ENCODE measurements at places on chromosomes 7 and 10.
A peak's percentile ranks its signal among the peaks of the same experiment; 100 is the strongest.

- no peak for DNase-seq
These were observed 130.8 kb downstream of the ZNF467 start for GRCh38 chr7:149642589-149642988.

- no peak for DNase-seq
These were observed 165.8 kb downstream of the LRRC4 start for GRCh38 chr7:127865466-127865865.

GRCh38 chr7:128661446-128661845, 10.6 kb upstream of the GARIN1A start:
- DNase-seq, result no peak

GRCh38 chr10:118508863-118509262, 86.6 kb downstream of the PRLHR start:
- no peak for DNase-seq

DNA sequence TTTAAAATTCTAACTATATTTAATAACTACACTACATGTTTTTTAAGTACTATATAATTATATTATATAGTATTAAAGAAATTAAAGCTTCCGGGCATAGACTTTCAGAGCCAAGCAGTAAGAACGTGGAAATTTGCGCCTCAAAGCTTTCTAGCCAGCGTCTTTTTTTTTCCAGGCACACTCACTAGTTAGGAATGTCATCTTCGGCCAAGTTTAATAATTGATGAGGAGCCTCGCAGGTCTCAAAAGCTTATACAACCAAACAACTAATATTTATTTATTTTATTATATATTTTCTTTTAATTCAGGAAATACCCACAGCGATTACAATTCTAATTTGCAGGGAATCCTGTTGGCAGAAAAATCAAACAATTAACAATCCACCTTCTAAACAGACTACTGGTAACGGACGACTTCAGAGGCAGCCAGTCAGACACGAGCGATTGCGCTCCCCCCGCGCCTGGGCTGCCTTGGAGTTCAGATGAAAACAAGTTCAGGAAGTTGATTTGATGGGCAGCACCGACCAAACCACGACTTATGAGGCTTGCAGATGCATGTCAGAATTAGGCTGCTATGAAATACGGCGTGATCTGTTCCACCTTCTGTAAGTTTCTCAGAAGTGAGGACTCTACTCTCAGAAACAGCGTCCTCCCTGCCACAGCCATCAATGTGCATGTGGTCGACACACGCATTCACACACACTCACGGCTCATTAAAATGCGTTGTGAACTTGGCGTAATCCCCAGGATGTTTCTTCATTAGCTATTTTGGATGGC, 431.8 kb upstream of the MGMT start:
- DNase-seq, result peak; percentile 15

- DNase-seq, result no peak
These were observed 146.5 kb downstream of the FANK1 start for GRCh38 chr10:126042906-126043305.

DNA sequence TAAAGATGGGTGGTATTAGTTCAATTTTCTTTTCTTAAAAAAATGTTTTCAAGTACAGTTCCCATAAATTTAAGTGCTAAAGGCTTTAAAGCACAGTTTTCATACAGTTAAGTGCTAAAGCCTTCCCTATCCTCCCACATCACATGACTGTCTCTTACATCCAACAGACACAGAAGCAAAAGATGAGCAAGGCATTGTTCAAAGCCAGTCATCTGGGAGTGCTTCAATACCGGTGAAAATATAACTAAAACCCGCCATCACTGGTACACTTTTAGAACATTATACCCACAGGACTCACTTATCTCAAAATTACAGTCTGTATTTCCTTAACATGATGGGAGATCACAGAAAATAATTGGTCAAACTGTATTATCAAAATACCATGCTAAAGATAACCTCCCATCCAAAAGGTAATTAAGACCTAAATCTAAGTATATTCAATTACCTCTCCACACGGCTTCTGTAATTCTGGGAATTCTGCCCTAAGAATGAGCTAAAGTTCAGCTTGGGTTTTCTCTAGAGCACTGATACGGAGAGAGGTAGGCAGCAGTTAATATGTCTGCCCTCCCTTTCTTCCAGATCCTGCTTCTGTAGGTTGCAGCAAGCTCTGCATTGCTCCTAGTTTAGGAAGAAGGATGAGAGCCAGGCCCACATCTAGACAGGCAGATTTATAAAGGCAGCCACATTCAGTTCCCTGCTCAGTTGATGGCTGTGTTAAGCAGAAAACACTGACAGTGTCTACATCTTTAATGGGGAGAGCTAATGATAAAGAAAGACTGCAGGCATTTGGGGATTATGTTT, 474.8 kb upstream of the PFKP start:
- no peak for DNase-seq

GRCh38 chr7:8785081-8785480, 351.7 kb downstream of the NXPH1 start:
- DNase-seq, result no peak

- DNase-seq, result no peak
These were observed 19.8 kb downstream of the ACBD7 start for GRCh38 chr10:15068802-15069201.

GRCh38 chr10:43846968-43847367, 198.3 kb upstream of the ZNF32 start:
- no peak for DNase-seq

- DNase-seq, result no peak
These were observed 1.4 kb downstream of the TRA2A start for GRCh38 chr7:23530405-23530804.

GRCh38 chr7:69358163-69358821, 240.0 kb upstream of the AUTS2 start:
- DNase-seq, result no peak

- DNase-seq, result no peak
These were observed 29.9 kb upstream of the CC2D2B start for GRCh38 chr10:95877881-95878280.

GRCh38 chr10:71443676-71444075, 47.0 kb downstream of the CDH23 start:
- DNase-seq, result no peak

DNA sequence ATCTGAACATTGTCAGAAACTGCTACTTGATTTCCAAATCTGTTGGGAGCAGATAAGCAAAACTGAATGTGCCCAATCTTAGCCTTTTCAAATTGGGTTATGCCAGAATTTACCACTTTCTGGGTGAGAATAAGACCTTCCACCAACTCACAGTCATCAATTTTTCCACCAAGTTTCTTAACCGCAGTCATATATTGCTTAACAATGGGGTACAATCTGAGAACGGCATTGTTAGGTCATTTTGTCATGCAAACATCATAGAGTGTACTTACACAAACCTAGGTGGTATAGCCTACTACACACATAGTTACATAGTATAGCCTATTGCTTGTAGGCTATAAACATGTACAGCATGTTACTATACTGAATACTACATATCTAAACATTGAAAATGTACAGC, 16.0 kb downstream of the MRPS33 start:
- no peak for DNase-seq

DNA sequence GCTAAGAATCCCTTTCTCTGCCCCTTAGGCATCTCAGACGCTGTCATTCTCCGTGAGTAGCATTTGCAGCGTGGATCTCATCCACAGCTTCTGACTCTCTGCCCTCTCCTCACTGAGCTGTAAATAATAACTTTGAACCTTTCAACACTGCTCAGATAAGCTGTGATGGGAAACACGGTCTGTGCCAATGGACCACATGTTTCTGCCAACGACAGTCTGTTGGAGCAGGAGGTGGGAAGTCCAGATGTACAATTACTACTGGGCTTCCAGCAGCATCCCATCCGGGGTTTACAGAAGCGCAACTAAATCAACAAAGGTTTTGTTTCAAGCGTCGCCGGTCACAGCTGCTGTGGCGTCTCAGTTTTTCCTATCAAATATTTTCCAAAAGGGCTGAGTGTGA, 1110.6 kb downstream of the TYW1 start:
- no peak for DNase-seq

DNA sequence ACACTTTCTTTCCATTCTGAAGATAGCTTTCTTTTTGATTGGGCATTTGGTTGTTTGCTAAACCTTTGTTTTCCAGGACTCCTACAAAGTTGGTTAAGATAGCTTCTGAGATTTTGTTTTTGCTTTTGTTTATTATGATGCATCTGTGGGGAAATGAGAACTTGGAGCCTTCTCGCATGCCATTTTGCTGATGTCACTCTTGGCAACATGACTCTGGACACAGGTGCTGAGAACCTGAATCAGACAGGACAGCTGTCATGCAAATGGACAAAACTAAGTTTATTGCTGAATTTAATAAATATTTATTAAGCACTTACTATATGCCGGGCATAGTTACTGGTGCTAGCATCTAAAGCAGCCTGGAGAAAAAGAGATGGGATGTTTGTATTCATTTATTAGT, 274.1 kb downstream of the ZEB1 start:
- DNase-seq, result no peak

DNA sequence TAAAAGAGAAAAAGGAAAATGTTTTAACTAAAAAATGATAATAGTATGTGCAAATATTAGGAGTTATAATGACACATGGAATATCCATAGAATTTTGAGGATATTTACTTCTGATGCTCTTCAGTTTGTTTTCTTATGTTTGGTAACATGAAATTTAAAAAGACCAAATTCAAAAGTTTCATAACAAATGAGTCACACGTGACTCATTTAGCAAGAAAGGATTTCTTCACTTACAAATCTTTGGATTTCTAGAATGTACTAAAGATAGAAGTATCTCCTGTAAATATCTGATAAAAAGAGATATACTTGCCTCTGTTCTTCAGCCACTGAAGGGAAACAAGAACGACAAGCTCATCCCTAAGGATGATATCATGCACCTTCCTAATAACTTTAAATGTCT, 774.5 kb upstream of the LRRTM3 start:
- no peak for DNase-seq

DNA sequence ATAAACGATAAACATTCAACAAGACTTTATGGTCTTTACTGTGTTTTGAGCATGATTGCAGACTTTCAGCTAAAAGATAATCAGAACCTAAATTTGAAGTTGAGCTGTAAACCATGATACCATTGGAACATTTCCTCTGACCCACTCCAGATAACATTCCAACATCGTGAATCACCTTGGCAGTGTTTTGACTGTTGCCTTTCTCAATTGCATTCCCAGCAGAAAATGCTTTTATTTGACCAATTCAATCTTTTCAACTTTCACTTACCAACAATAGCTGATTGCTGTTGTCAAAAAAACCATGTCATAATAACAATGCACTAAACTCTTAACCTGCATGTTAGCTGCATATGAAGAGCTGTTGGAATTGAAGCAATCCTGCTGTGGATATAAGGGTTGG, 165.5 kb downstream of the MDFIC start:
- no peak for DNase-seq

DNA sequence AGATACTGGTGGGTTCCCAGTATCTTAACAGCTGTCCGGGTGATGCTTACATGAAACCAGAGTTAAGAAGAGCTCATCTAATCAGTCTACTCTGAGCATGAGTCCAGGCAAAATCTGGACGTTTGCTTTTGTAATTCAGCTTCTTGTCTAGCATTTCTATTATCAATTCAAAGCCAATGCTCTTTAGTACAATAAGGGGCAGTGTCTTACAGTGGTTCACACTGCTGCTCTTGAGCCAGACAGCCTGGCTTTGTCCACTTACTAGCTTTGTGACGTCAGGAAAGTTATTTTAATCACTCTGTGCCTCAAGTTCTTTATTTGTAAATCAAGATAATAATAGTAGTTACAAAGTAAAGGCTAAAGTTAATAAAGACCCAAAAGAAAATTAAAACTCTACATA, 227.3 kb upstream of the TCF7L2 start:
- DNase-seq, result no peak

- DNase-seq, result no peak
These were observed 107.8 kb upstream of the PPP1R3A start for GRCh38 chr7:114026486-114027089.

DNA sequence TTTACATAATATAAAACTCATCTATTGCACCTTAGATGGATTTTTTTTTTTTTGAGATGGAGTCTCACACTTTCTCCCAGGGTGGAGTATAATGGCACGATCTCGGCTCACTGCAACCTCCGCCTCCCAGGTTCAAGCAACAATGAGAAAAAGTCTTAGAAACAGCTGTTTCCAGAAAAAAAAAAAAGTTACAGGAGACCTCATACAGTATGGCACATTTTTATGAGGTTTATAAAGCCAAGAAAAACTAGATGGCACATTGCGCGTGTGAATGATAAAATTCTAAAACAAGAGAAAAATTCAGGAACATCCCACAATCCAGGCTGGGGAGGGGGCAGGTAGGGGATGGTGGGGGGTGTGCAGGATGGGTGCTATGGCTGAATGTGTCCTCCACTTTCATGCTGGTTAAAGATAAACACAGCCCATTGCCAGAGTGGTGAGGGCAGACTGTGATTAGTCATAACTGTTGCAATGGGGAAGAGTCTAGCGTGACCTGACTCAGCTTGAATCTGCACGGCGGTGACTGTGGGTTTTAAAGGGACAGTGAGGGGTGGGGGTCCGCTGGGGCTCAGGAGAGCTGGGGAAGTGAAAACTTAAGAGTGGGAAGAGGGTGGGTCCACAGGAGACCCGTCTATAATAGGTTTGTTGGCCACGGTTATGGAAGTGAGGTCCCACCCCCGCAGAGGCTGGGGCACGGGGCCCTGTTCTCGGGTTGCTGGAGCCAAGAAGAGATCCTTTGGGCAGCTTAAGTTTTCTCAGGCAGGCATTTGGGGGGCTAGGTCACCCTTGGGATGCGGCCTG, 11.9 kb upstream of the LRRC27 start:
- DNase-seq, result peak; percentile 54

DNA sequence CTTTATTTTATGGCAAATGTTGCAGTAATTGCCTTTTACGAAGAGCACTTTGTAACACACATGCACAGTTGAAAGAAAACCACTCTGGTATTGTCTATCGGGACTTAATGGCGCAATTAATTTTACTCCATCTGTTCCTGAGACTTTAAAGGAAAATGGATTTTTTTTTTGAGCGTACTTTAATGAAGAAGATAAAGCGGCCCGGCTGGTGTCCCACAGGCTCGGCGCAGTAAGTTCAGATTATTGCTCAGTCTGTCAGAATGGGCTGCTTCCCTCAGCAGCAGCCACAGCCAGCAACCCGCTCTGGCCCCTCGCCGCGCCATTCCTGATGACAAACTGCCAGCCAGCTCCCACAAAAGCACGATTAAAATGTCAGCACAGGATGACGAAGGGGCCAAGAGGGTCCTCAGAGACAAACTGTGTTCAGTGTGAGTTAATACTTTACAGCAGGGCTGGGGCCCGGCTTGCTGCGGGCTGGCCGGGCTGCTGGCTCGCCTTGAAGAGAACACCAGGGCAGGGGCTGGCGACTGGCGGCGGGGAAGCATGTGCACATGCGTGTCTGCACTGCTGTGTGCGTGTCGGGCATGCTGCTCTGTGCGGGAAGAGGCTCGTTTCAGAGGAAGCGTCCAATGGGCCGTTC, 501.0 kb upstream of the GALNT17 start:
- no peak for DNase-seq

GRCh38 chr7:67045496-67045995, 48.9 kb downstream of the TYW1 start:
- no peak for DNase-seq

DNA sequence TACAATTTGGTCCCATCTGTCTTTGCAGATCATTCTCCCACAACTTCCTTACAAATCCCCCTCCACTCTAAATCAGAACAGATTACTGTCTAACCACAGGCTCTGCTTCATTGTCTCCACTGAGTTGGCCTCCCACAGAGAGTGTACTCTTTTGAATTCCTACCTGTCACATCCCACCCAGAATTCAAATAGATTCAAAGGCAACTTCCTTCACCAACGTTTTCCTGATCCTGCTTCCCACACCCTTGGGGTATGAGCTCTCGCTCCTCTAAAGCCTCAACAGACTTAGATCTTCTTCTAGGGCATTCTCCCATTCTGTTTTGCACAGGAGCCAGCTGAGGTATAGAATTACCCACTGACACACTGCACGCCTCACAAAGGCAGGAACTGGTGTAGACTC, 197.8 kb upstream of the CDCA7L start:
- DNase-seq, result no peak

- DNase-seq, result no peak
These were observed 165.7 kb downstream of the C7orf25 start for GRCh38 chr7:42746214-42746613.

Data from activated CD4-positive, alpha-beta T cell treated with anti-CD3 and anti-CD28 coated beads, Interleukin-2, amount 50 U/mL, for 48 hours (primary cell).